ENCODE measurements at places on chromosomes 6 and 20.
A peak's percentile ranks its signal among the peaks of the same experiment; 100 is the strongest.

DNA sequence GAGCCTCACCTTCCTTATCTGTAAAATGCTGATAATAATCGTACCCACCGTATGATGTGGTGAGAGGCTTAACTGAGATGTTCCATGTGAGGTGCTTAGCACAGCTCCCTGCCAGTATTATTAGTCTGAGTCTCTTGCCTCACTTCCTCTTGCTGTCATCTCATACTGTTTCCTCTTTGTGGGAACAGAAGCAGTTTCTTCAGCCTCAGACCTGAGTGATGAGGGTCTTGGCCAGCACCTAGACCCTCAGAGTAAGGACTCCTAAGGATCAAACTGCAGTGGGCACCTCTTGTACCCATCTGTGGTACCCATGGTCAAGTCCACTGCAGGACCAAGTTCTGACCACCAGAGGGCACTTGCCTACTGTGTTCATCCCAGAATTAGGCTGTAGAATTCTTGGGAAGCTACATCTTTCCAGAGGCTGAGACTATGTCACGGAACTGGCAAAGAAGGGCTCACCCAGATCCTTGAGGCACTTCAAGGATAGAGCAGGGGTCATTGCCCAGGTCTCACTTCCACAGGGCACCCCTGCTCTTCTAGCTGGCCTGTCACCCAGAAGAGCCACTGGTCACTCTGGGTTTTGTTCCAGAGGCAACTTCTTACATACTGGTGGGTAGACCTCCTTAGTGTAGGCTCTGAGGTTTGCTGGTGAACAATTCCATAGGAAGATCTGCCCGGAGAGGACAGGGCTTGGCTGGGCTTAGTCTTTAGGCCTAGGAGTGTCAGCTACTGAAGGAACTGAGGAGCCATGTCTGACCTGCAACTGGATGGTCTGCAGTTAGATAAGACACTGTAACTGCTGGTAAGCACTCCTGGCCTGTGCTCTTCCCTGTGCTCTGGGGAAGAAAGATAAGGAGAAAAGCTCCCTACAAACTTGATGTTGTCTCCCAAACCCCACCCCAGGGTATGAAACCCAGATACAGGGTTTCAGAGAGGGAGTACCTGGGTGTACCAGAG, 20.6 kb upstream of the SGK2 start:
- peak; percentile 42 for DNase-seq

GRCh38 chr6:18340781-18341551, 46.2 kb upstream of the RNF144B start:
- no peak for DNase-seq

GRCh38 chr6:43719511-43719910, 31.9 kb upstream of the MRPS18A start:
- DNase-seq: no peak

DNA sequence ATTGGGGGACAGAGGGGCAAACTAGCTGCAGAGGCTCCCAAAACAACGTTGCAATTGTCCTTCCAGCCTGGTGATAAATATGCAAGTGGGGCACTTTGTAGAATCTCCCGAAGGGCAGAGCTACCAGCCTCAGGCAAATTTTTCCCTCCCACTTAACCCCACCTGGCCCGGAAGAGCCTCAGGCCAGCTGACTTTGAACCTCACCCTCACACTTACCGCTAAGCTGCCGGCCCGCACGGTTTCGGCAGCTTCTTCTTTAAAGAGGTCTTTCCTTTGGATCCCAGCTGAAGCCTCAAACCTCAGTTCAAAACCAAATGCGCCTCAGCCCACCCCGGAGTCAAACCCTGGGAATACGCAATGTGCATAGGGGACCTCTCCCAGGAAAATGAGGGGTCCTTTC, 2.5 kb downstream of the OVOL2 start:
- DNase-seq: no peak

- no peak for DNase-seq
Measured at GRCh38 chr20:33516882-33517281, 27.0 kb downstream of the CBFA2T2 start.

GRCh38 chr20:50903353-50904051, 27.7 kb downstream of the ADNP start:
- no peak for DNase-seq

DNA sequence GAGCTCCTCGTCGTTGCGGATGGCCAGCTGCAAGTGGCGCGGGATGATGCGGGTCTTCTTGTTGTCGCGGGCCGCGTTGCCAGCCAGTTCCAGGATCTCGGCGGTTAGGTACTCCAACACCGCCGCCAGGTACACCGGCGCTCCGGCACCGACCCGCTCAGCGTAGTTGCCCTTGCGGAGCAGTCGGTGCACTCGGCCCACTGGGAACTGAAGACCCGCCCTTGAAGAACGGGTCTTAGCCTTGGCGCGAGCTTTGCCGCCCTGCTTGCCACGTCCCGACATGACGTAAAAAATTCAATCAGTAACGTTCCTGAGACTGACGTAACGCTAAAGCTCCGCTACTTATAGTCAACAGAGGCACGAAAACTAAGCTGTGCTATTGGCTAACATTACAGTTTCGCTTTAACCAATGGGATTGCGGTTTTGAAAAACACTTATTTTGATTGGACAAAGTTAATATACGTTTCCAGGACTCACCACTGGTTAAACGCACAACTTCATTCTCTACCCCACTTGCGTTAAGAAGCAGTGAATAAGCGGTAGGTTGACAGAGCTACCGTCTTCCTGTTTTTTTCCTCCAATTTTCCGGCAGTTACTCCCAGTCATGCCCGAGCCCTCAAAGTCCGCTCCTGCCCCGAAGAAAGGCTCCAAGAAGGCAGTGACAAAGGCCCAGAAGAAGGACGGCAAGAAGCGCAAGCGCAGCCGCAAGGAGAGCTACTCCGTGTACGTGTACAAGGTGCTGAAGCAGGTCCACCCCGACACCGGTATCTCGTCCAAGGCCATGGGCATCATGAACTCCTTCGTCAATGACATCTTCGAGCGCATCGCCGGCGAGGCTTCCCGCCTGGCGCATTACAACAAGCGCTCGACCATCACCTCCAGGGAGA, 73.9 kb downstream of the OR2B2 start:
- DNase-seq: peak; percentile 99

DNA sequence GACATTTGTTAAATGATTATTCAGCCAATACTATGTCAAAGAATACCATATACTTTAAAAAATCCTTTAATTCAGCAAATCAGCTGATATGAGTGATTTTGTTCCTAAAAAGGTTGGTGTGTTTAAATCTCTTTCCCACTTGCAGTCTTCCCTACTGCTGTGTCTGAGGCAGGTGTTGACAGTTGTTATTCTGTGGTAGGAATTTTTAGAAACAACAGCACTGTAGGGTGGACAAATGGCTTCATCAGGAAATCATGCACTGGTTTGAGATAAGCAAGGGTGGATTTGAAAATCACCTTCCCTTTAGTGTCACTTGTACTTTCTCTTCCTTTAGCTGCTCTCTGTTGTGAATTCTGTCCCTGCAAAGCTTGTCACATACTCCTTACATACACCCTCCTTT, 213.7 kb upstream of the SGK1 start:
- no peak for DNase-seq

DNA sequence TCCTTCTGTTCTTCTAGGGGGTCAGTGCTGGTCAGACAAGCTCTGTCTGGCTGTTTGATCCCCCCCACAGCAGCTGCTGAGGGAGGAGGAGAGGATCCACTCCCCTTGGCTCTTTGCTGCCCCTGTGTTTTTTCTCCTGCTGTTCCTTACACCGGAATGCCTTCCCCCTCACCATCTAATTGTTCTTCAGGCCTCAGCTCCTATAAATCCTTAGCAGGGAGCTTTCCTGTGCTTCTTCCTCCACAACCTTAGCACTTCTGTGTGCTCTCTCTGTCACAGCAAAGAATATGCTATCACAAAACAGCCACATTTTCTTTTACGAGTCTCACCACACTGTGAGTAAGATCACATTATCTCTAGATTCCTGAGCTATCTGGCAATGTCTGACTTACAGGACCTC, 196.6 kb downstream of the OTOR start:
- no peak for DNase-seq

- DNase-seq: no peak
Measured at GRCh38 chr6:168415098-168415992, 25.6 kb upstream of the SMOC2 start.

DNA sequence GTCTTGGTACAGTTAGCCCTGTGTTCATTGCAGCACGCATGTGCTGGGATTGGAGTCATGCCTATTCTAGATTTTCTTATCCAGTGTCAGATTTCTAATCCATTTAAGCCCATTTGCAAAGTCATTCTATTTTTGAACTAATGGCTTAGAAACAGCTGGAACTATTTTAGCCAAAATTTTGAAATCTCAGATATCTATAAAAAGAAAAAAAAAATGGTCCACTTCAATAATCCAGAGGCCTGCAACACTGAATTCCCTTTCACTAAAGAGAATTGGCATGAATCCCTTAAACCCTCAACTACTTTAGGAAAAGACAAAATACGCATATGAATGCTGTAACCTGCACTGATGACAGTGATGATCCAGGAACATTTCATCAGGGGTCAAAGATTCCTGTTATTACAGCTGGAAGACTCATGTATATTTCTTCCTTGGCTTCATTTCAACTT, 1.5 kb downstream of the COL21A1 start:
- DNase-seq: no peak

GRCh38 chr6:129709196-129709768, 695 bp downstream of the ARHGAP18 start:
- peak; percentile 82 for DNase-seq

DNA sequence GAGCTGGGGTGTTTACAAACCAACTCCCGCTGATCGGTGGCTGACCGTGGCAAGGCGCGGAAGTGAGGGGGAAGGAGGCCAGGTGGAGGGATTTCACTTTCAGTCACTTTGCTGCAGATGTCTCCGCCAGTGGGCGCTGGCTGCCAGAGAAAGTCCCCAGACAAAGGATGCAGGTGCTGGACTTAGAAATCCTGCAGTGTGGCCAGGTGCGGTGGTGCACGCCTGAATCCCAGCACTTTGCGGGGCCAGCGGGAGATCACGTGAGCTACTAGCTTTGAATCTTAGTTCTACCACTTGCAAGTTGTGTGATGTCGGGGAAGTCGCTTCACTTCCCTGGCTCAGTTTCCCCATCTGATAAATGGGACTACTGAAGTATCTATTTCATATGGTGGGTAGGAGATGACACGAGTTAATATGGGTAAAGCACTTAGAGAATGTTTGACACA, 180.4 kb downstream of the ZNF217 start:
- no peak for DNase-seq

- DNase-seq: no peak
Measured at GRCh38 chr6:3391902-3392458, 64.9 kb downstream of the SLC22A23 start.

- DNase-seq: no peak
Measured at GRCh38 chr6:52454556-52454955, 34.4 kb downstream of the EFHC1 start.

GRCh38 chr20:19880256-19881079, 122.4 kb downstream of the RIN2 start:
- no peak for DNase-seq

DNA sequence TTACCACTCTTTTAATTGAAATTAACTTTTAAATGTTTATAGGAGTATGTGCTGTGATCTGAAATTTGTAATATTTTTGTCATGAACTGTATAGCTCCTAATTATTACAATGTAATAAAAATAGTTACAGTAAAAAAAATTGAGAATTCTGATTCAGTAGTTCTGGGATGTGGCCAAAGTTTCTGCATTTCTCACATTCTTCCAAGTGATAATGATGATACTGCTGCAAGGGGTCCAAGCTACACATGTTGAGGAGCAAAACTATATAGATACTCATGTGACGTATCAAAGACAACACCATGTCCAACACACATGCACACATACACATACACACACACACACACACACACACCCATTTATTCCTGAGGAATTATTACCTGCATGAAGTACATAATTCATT, 71.0 kb upstream of the FAM83B start:
- DNase-seq: no peak

DNA sequence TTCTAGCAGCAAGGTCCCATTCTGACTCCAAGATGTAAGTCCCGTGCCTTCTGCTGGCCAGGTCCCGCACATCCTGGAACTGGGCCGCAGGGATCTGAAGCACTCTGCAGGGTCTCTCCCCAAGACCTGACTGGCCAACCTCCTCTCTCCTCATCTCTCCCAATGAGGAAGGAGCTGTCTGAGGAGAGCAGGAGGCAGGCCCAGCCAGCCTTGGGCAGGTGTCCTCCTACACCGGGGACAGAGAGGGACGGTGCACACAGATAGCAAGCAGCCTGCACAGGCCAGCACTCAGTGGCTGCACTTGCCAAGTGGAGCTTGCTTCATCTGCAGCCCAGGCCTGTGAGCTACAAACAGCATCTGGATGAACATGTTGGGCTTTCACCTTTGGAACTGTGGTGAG, 76.8 kb upstream of the CD93 start:
- no peak for DNase-seq

DNA sequence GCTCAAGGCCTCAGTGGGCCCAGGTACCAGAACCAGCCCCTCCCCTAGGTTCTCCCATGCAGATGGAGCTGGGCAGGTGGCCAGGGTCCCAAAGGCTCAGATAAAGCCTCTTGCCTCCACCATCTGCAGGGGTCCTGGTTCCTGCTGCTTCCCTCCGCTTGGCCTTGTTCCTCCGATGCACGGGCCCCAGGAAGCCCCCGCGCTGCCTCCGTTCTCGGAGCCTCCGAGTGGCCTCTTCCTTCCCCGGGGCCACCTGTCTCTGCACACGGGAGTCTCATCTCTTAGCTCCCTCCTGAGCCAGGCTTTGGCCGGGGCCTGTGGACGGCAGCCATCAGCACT, 1.9 kb upstream of the PTK6 start:
- no peak for DNase-seq

- DNase-seq: no peak
Measured at GRCh38 chr20:63068711-63069367, 62.1 kb upstream of the BHLHE23 start.

DNA sequence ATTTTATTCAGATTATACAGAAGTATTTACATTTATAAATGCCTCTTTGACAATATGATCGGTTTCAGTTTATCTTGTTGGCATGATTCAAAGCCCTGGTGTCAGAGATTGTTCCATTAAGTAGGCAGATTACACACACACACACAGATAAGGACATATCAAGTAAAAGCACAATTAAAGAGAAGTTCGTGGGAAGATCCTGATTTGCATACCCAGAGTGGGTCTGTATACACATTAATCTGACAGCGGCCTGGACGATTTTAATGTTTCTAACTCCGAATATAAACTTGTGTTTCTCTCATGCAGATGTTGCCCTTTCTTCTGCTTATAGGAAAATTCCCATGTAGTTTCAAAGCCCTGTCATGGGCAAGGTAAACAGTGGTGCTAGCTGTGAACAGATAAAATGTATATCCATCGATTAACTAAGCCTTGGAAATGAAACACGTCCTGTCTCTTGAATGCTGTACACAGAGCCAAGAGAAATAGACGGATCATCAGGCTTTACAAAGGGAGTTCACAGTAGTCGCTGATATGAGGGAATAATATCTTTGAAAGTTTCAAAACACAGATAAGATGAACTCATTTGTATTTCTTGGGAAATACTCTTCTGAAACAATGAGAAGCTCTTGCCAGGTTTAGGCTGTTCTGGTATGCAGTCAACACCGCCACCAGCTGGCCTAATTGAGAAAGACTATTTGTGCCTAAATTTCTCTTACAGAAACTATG, 108.2 kb upstream of the GMDS start:
- DNase-seq: peak; percentile 34

GRCh38 chr6:73042892-73043291, 182.4 kb downstream of the KHDC1L start:
- no peak for DNase-seq

All from foreskin melanocyte (primary cell).